NCI-H187 (cell line): ENCODE measurements at places on chromosomes 4 and X.

DNA sequence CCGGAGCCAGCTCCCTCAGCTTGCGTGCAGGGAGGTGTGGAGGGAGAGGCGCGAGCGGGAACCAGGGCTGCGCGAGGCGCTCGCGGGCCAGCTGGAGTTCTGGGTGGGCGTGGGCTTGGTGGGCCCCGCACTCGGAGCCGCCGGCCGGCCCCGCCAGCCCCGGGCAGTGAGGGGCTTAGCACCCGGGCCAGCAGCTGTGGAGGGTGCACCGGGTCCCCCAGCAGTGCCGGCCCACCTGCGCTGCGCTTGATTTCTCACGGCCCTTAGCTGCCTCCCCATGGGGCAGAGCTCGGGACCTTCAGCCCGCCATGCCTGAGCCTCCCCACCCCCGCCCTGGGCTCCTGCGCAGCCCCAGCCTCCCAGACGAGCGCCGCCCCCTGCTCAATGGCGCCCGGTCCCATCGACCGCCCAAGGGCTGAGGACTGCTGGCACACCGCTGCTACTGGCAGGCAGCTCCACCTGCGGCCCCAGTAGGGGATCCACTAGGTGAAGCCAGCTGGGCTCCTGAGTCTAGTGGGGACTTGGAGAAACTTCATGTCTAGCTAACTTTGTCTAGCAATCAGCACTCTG, 37.8 kb upstream of the SMARCAD1 start:
- no peak for DNase-seq

DNA sequence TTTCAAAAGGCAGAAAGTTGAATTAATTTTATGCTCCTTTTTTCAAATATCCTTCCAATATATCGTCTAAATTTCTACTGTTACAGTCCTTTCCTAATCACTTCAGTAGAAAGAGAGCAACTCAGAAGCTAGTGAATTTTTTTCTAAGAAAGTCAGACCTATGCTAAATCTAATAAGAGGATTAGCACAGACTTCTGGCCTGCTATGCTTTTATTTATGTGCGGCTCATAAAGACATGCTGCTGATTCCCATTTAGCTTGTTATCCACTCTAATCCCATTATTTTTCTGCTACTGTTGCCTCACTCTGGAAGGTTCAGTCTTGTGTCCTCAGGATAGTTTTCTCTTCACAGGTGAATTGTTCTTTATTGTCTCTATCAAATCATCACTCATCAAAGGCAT, 473.5 kb upstream of the FAM241A start:
- DNase-seq, result no peak

GRCh38 chrX:29561417-29561816, 653.9 kb upstream of the MAGEB2 start:
- DNase-seq, result no peak

DNA sequence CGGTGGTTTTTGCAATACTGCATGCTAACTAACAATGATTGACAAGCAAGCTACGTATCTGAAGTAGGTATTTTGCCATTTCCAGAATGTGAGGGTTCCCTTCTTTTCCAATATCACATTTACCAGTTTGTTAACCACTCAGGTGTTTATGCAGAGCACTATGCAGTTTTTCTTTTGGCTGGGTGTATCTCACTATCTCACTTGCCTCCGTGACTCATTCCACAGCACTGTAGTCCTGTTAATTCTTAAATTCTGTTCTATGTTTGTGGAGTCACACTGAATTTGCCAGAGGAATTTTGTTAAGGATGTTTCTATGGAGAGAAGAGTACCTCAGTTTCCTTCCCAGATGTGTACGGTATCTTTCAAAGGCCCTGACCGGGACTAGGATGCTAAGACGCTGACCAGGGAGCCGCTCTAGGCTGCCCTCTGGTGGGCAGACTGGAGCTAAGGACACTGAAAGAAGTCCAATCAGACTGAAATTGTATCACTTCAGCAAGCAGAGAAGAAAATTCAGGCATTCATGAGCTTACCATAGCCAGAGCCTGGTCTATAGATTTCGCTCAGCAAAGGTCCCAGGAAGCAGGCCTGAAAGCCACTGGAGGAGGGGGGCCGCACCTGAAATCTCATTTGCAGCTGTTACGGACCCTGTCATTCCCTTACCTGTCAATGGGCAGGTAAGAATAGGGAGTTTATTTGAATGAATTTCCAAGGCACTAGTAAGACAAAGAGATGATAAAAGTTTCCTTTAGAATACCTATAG, 388.4 kb upstream of the SPOCK3 start:
- peak; percentile 0 for DNase-seq

DNA sequence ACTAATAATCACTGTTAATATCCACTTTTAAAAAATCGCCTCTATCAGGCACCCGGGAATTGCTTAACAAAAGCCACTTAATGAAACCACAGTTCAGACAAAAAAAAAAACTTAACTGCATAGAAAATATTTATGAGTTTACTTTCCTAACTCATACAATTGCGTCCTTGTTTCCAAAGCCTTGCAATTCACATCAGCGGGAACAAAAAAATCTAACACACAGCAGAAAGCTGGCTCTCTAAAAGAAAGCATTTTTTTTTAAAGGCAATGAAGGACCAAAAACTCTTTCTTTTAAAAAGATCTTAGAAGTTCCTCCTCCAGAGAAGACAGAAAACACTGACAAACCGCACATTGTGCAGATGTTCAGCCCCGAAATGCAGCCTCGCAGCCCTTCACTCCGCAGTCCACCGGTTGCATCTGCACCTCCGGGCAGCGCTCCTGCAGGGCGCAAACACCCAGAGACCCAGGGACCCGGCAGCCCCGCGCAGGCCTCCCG, 812 bp downstream of the FAT1 start:
- DNase-seq, result no peak

GRCh38 chr4:6018331-6018730, at the start of gene C4orf50:
Gene C4orf50, minus strand, starts transcription at chr4:6018431.
- no peak for DNase-seq

DNA sequence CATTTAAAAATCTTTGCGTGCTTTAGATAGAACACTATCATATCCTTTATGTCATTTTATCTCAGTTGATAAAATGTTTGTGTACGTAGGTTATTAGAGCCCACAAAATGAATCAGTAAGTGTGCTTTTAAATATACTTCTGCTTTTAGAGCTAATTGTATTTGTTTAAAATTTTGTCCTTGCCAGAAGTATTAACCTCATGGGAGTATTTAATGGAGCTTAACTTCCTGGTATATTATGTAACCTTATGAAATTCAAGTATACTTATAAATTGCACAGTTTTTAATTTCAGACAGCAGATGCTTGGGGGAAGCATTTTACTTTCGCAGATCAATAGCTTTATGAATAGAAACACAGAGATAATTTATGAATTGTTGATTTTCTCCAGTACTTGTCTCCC, 90.2 kb downstream of the DIPK2B start:
- DNase-seq, result no peak

- DNase-seq, result no peak
Observed at GRCh38 chr4:145912376-145912775, 26.2 kb downstream of the ZNF827 start.

- DNase-seq, result no peak
Observed at GRCh38 chr4:57374866-57375595, 264.8 kb upstream of the IGFBP7 start.

- no peak for DNase-seq
Observed at GRCh38 chr4:109649872-109650271, 53.4 kb downstream of the CASP6 start.

DNA sequence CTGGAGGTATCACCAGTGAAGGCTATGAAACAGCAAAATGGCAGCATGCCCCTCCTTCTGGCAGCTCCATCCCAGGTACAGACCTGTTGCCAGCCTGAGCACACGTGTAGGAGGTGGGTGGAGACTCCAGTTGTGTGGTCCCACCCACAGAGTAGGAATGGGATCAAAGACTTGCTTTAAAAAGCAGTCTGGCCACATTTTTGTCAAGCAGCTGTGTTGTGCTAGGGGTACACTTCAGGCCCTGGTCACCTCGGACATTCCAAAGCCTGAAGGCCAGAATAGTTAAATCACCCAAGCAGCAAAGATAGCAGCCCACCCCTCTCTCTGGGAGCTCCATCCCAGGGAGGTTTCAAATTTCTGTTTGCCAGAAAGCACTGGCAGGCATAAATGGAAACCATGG, 20.3 kb upstream of the AMBN start:
- DNase-seq, result no peak

GRCh38 chrX:156003486-156004185, 6.1 kb downstream of the IL9R start:
- no peak for DNase-seq

DNA sequence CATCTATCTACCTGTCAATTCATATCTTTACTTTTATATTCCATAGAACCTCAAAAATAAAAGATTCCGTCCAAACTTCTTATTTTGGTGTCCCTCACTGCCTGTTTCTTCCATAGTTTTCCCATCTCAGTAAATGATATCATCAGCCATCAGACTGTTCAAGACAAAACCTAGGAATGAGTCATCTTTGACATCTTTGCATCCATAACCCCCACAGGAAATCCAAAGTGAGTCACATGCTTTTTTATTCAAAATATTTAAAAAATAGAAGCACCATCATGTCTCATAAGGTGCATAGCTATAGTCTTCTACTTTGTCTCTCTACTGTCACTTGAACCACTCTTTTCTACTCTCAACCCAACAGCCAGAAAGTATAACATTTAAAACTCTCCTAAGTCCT, 29.9 kb upstream of the CXXC4 start:
- DNase-seq, result no peak

- no peak for DNase-seq
Observed at GRCh38 chrX:149853925-149854324, 27.1 kb upstream of the MAGEA8 start.

DNA sequence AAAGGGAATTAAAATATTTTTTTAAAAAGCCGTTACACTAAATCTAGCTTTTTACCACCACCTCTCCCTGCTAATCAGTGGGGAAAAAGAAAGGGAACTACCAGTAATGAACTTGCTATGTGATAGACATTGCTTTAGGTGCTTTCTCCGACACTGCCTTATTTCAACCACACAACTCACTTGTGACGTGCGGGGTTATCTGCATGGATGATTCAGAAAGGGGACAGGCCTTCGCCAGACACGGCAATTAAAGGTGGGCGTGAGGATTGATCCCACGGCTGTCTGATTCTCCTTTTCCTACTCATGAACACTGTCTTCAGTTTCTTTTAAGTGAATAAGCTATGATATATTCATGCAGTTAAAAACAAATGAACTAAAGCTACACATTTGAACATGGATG, 882 bp upstream of the CXCR3 start:
- no peak for DNase-seq

GRCh38 chrX:46306103-46306502, 239.1 kb downstream of the ZNF674 start:
- no peak for DNase-seq

DNA sequence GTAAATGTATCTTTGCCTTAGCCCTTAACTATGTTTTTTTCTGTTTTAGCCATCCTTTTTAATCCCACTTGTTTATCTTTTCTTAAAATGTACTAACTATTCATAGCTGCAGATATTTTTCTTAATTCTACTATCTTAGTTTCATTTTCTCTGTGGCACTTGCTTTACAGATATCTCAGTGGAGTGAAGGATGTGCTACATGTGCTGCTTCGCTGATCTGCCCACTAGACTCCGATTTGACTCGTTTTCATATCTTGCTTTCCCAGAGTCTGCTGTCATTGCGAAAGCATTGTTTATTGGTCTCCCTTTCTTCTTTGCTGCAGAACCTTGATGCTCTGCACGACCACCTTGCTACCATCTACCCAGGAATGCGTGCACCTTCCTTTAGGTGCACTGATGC, 30.6 kb downstream of the GUCY1B1 start:
- no peak for DNase-seq

DNA sequence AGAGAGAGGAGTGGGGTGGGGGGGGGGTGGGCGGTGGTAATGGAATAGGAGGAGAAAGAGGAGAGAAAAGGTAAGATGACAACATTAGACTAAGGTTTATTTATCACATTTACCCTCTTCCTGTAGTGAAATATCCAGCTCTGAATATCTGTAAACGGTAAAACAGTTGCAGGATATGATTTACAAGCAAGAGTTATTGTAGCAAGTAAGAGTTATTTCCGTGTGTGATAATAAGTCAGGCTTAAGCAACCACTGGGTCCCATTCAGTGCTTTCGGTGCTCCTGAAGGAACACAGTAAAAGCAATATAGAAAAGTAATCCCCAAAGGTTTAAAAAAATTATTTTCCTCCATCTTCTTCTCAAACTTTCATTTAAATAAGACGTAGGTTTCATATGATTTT, 103.6 kb downstream of the MANBA start:
- no peak for DNase-seq

- no peak for DNase-seq
Observed at GRCh38 chr4:7810783-7811535, 128.7 kb downstream of the AFAP1 start.

- peak; percentile 3 for DNase-seq
Observed at GRCh38 chrX:54808109-54808604, 612 bp downstream of the MAGED2 start.

- DNase-seq, result no peak
Observed at GRCh38 chr4:26174027-26174426, 146.8 kb upstream of the RBPJ start.

GRCh38 chr4:3022651-3023050, 51.7 kb downstream of the HTT-AS start:
- no peak for DNase-seq

DNA sequence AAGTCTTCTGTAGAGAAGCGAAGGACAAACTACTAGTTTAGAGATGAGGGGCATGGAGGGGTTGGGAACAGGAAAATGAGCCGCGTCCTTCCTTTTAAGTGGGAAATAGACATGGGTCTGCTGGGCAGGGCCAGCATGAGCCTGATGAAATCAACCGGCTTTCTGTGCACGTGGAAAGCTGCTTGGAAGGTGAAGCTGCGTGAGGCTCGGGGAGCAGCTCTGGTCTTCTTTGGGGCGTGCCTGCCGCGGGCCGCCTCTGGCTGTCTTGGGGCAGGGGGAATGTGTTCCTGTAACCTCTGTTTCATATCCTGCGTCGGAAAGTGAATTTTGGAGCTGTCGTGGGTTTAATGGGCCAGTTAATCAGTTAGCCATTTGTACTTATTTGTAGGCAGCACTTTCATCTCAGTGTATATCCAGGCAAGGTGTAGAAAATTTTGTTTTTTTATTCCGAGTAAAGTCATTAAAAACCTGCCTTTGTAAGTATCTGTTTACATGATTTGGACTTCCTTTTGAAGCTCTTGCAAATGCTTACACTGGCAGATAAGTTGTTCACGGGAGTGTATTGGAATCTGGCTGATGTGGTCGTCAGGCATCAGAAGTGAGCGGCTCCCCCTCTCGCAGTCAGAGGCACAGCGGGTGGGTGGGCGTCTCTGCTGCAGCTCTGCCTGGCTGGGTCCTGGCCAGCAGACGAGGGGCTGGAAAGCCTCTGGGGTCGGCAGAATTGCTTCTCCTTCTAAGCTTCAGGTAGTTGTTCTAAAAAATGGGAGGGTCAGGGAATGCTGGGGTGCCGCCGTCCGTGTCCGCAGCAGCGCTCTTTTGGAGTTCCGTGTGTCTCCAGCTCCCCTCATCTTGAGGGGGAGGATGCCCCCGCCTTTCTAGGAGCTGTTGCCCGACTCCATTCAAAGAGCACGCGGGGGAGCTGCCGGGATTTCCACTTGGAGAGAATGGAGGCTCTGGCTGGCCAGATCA, 70.5 kb upstream of the HGFAC start:
- no peak for DNase-seq

GRCh38 chr4:87749883-87750282, 49.5 kb upstream of the IBSP start:
- no peak for DNase-seq
